Activated naive CD4-positive, alpha-beta T cell treated with anti-CD3 and anti-CD28 coated beads, Interleukin-2, amount 50 U/mL, for 16 hours (primary cell): ENCODE measurements at places on chromosomes 6 and 20.

- no peak for DNase-seq
Observed at GRCh38 chr20:15547119-15547518, 1026.1 kb downstream of the KIF16B start.

DNA sequence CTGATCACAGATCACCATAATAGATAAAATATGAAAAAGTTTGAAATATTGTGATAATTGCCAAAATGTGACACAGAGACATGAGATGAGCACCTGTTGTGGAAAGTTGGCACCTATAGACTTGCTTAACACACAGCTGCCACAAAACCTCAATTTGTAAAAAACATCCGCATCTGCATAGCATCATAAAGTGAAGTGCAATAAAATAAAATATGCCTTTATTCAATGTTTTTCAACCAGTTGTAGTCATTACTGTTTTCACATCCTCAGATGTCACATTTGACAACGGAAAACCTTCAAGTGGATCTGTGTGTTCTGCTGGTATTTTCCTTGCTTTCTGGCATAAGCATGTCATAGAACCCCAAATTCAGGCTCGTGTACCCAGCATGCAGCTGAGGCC is 50.2 kb upstream of the IFNGR1 start:
- no peak for DNase-seq

- no peak for DNase-seq
Observed at GRCh38 chr6:72559067-72559466, 62.8 kb upstream of the KCNQ5 start.

- no peak for DNase-seq
Observed at GRCh38 chr6:119312875-119313338, 36.7 kb downstream of the MAN1A1 start.
